ENCODE measurements at places on chromosomes 16 and 17.

DNA sequence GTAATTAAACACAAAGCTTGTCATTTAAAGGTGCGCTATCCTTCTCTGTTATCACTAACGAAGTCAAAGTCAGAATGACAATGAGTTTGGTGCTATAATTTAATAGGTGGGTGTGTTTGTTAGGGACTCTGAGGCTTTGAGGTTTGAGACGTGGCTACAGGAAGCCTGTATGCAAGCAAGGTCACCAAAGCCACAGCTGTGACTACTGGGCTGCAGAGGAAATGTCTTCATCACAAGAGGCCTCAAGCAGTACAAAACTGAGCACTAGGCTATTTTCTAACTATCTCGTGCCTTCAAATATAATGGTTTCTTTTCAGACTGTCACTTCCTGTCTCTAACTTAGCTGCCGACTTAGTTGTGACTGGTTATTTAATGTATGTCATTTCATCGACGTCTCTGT is 141.2 kb downstream of the AATF start:
- DNase-seq = no peak

DNA sequence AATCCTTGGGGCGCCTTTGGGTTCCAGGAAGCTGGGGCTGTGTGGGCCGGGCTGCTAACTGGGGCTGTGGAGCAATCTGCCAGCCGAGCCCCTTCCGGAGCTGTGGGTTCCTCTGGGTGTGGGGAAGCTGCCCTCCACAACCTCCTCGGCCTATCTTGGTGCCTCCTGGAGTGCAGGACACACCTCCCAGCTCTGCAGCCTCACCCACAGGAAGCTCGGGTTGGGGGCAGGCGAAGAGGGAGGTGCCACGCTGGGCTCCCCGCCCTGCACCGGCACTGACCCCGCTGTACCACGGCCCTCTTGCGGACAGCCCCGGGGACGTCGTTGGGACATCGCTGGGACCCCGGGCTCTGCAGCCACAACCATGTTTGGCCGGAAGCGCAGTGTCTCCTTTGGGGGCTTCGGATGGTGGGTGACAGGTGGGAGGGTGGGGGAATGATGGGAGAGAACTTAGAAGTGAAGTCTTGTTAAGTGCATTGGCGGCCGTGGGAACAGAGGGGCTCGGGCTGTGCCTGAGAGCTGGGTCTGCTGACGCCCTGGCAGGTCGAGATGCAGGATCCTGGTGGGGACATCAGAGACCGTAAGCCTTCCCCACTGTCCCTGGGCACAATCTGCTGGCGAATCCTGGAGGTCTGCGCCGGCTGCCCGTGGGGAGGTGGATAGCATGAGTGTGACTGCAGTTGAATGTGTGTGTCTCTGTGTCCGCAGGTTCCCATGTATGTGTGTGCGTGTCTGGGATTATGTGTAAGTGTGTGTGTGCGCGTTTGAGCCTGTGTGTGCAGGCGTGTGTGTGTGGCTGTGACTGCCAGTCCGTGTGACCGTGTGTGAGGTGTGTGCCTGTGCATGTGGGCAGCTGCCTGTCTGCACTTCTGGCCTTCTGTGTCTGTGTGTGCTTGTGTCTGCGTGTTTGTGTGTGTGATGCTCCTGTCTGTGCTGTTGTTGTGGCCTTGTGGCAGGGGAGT is at the start of gene RAP1GAP2:
Gene RAP1GAP2 (plus strand): TSS at position 275 of the 962 bp plus-strand sequence. CDS start 90 bp downstream, at position 365.
- peak; percentile 25 for DNase-seq

DNA sequence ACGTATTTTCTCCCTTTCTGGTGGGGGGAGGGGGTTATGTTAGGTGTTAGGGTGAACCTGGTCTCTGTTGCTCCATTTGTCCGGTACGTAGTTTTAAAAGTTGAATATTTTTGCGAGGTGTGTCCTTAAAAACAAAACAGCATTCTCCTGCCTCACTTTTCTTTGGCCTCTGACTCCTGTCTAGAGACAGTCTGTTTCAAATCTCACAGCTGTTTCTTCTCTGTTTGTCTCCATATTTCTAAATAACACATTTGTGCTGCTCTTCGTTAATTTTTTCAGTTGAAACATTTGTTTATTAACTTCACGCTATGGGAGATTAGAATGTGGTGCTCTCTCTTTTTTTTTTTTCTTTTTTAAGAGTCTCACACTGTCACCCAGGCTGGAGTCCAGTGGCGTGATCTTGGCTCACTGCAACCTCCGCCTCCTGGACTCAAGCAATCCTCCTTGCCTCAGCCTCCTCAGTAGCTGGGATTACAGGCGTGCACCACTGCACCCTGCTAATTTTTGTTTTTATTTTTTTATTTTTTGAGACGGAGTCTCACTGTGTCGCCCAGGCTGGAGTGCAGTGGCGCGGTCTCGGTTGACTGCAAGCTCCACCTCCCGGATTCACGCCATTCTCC is 31.7 kb downstream of the RPA1 start:
- DNase-seq = no peak

GRCh38 chr17:1390432-1391367 is 9.3 kb downstream of the YWHAE start:
- no peak for DNase-seq

GRCh38 chr16:5504064-5504781 is 406.6 kb upstream of the EEF2KMT start:
- peak; percentile 16 for DNase-seq

- no peak for DNase-seq
These were observed 440 bp downstream of the NPRL3 start for GRCh38 chr16:138049-138417.

DNA sequence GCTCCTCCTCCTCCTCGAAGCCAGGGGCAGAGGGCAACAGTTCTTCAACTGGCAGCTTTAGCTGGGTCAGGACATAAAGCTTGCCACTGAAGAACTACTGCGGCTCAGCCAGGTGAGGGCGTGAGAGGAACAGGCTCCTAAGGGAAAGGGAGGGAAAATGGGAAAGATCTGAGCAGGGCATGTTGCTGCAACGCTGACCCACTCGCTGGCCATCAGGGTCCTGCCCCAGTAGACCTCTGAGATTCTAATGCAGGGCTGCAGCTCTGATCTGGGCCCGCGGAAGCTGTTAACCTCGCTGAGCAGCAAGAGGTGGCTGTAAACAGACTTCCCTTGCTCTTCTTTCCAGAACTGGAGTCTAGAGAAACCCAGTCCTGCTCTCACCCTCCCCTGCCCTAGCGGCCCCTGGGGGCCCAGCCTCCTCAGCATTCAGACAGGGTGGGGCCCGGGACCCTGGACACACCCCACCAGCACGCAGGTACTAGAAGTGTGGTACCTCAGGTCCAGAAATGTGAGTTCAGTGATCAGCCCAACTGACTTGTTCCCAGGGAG is 3.8 kb upstream of the TLCD2 start:
- DNase-seq = no peak

- no peak for DNase-seq
These were observed 28.1 kb upstream of the NOL11 start for GRCh38 chr17:67689534-67690177.
